ENCODE measurements at places on chromosomes 2 and 18.

DNA sequence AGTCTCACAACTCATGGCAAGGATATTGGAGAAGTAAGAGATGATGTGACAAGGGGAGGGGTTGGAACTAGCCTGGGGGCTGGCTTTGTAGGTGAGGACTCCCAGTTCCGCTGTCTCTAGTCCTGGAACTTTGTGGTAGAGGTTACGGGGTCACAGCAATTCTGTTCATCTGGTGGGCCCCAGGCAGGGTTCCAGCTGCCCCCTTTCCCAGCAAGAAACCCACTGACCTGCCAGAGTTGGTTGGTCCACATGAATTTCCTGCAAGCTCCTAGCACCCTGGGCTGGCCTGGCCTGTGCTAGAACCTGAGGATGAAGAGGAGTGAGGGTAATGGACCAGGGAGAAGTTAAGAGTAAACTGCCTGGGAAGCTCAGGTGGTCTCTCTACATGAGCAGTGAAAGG lies 41.3 kb downstream of the PSD4 start:
- DNase-seq: no peak

DNA sequence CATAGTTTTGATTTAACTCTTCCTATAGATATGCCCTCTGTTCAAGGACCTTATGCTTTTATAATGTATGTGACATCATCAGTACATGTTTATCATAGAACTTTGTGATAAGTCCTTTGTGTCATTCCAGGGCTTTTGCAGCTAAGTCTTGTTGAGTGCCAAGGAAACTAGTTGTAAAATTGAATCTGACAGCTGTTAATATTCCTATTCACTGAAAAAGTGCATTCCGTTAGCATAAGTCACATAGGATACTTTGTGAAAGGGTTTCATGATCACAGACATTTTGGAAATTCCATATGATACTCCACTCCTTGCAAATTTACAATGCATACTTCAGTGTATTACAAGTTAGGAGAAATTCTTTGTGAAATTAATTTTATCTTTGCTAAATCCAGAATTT lies 503.4 kb downstream of the CCDC85A start:
- DNase-seq: no peak

DNA sequence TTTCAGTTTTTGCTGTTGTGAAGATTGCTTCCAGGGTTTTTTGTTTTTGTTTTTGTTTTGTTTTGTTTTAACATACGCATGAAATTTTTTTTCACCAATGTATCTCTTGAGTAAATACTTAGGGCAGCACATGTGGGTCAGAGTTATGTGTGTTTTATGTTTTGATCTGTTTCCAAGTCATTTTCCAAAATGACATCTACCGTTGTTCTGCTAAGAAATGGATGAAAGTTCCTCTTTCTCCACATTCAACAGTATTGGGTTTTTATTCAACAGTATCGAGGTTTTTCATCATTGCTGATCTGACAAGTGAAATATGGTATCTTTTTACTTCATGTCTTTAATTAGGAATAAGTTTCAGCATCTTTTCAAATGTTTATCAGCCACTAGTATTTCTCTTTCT lies 16.7 kb downstream of the RNF144A start:
- no peak for DNase-seq

GRCh38 chr2:58146707-58147106 lies 94.4 kb downstream of the FANCL start:
- DNase-seq: no peak

DNA sequence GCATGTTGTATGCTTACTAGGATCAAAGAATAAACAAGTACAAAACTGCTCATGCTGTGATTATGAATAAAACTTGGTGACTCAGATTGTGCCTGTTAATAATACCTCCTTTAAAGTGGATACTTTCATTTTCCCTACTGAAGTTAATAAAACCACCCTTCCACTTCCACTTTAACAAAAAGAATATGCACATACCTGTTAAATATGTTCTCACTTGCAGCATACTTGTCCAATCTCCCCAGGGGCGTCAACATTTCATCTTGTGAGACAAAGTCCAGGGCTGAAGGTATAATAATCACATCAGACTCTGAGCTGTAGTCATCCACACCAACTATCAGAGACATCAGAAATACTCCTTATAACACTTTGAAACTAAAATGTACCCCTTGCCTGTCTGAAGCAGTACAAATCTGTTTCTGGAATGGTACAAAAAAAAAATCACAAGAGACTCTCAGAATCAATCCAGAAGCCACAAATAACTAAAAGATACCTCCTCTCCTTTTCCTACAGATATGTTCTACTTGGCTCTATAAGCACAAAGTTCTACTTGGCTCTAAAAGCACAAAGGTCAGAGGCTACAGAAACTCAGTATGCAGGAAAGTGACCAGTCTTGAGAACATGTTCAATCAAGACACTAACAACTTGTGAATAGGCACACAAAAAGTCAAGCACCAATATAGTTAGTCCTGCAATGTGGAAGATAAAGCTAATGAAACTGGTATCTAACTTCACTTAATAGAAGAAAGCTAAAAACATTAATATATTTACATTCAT lies 19.3 kb downstream of the PPP4R1 start:
- DNase-seq: no peak

- DNase-seq: no peak
Measured at GRCh38 chr2:3249476-3249962, 128.1 kb downstream of the EIPR1 start.

DNA sequence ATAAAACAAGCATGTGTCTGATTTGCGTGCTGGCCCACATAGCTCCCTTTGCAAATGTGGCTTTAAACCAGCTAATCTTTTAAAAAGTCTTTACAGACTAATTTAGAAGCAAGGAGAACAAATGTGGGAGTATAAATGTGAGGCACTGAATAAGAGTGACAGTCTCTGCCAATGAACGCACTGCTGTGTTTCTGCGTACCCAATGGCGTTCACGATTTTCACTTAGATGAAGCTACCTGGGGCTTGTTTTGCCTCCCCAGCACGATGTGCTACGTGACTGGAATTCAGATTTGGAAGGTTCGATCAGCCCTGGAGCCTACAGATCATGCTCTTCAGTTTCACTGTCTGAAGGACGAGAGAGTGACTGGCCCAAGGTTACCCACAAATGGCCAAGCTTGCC lies 10.8 kb upstream of the CRACDL start:
- no peak for DNase-seq

DNA sequence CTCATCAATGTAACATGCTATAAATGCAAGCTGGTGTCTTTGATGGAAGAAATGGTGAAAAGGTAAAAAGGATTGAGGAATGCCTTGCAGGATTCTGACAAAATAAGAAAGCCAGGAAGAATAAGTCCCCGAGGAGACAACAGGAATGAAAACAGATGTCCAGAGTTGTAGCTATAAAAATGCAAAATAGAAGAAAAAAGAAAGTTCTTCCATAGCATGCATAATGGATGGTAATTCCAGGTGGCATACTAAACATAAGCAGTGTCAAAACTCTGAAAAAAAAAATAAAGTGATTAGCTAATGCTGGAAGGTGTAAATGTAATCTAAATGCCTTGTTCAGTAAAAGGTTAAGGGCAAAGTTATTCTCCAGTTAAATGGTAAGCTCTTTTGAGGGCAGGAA lies 225.9 kb upstream of the CHST9 start:
- DNase-seq: no peak

DNA sequence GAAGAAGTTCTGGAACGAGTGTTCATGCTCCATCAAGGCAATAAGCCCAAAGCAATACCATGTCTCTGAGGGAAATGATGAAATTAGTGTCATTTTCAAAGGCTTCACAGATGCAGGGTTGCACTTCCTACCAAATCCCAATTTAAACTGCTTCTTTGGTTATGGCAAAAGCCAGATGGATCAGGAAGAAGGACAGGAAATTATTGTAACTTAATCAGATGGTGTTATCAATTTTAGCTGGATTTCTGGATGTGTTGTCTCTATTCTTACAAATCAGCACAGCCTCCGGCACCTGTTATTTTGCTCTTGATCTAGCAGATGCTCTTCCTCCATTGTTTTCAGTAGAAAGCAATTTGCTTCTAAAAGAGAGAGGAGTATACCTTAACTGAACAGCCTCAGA lies 693.4 kb downstream of the SOCS6 start:
- no peak for DNase-seq

GRCh38 chr2:86383844-86384243 lies 46.4 kb upstream of the REEP1 start:
- no peak for DNase-seq

GRCh38 chr2:70471129-70471528 lies 82.5 kb downstream of the TGFA start:
- no peak for DNase-seq

DNA sequence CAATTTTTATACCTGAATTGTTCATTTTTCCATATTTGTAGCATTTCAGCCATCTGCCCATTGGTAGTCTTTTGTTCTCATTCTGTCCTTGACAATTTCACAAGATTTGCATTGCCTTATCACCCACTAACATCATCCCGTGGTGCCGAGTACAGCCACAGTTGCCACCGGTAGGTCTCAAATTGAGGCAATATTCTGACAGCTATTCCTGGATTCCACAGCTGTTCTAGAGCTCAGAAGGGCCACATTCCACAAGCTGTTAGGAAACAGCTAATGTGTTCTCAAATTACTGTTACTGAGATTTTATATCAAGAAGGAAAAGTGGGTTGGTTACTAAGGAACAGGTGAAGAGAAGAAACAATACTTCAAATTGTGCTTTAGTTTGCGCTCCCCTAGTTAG lies 178.8 kb downstream of the RPRM start:
- DNase-seq: no peak

DNA sequence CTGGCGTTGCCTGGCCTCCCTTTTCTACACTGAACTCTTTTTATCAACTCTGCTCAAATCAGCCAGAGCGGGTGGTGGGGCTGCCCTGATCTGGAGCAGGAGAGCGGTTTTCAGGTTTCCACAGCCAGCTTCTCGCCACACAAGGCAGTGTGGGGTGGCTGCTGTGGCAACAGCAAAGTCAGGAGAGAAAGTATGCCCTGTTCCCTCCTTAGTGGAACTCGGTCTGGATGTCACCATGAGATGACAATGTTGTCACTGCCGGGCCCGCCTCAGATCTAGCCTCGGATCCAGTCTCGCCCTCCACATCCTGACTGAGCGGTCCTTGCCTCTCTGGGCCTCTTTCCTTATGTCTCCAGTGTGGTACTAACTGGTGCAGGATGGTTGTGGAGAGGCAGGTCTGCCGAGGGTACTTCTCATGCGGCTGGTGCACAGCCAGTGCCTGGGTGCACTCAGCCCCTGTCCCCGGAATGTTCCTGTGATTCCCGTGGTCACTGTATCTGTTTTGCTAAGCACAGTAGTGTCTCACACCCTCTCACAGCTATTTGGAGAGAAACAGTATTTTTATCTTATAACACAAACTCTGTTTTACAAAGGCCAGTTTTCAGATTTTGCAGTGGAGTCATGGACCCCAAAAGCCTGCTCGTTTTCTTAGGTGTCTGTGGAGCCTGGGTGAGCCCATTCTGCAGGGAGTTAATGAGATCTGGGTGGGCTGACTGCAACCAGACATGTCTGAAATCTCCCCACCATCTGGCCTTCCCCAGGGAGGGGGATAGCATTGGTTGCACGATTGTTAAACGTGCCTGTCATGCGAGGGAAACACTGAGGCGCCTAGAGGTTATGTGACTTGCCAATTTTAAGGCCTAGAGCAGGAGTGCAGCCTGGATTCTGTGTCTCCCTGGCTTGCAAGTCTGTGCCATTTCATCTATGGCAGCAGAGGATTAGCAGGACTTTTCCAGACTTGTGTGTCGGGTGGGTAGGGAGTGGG lies 261.1 kb upstream of the AGAP1 start:
- DNase-seq: no peak

DNA sequence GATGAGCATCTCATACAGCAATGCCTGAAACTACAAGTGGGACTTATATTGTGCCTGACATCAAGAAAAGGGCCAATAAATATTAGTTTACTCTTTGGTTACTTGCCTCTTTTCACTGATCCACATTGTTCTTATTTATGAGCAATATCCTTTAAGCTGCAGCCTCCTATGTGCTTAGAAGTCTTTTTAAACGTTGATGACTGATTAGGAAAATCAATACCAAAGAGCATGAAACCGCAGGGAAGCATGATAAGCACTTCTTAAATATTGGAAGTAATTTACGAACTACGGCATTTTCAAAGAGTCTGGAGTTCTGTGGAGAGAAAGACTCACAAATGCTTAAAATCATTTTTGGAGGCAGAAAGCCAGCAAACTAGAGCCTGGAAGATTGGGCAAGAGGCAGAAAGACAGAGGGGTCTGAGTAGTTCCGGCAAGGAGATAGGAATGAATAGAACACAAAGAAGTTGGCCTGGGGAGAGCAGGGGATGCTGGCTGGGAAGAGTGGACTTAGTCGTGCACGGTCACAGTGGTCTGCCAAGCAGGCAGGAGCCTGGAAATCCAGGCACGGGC lies 122.6 kb upstream of the NOSTRIN start:
- no peak for DNase-seq

DNA sequence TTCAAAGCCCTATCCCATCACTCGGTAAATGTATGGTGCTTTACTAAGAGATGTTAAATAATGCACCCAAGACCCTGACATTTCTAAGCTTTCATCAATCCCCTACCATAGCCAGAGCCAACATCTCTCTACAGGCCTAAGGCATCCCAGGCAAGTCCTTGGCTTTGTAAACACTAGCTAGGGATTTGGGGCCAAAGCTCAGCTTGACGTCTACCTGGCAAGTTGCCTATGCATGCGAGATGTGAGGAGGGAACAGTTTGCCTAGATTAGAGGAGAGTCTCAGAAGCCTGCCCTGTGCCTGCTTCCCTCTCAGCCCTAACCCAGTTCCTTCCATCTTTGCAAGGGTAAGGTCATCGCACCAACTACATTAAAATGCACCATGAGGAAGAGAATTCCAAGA lies 221.5 kb upstream of the NCKAP5 start:
- DNase-seq: no peak

DNA sequence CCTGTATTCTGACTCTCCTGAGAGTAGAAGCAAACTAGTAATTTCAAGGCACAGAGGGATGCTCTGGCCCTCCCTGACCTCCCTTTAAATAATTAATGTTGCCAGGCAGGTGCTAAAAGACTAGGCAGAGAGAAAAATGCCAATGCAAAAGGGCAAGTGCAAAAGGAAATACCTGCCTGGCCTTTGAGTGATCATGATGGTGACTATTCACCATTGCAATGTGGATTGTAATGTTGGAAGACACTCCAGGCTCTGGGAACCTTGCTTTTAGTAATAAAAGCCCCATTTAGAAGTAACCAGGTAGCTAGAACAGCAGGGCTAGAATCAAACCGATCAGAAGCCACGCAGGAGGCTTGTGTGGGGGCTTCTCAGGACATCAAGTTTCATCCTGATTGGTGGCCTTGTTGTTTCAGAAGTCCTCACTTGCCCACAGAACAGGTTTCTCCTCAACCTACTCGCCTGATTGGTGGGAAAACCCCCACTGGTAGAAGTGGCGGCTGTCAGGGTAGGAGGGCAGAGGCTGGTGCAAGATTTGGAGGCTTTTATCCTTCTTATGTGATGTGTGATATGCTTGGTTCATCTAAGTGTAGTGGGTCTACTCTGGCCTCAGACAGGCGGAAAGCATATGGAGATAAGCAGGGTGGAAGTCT lies 16.0 kb upstream of the CHRNA1 start:
- no peak for DNase-seq

GRCh38 chr2:179184610-179185009 lies 80.0 kb downstream of the SESTD1 start:
- no peak for DNase-seq

- DNase-seq: no peak
Measured at GRCh38 chr2:85394261-85394681, 15.9 kb downstream of the CAPG start.
